ENCODE measurements at places on chromosomes 3 and 15.

DNA sequence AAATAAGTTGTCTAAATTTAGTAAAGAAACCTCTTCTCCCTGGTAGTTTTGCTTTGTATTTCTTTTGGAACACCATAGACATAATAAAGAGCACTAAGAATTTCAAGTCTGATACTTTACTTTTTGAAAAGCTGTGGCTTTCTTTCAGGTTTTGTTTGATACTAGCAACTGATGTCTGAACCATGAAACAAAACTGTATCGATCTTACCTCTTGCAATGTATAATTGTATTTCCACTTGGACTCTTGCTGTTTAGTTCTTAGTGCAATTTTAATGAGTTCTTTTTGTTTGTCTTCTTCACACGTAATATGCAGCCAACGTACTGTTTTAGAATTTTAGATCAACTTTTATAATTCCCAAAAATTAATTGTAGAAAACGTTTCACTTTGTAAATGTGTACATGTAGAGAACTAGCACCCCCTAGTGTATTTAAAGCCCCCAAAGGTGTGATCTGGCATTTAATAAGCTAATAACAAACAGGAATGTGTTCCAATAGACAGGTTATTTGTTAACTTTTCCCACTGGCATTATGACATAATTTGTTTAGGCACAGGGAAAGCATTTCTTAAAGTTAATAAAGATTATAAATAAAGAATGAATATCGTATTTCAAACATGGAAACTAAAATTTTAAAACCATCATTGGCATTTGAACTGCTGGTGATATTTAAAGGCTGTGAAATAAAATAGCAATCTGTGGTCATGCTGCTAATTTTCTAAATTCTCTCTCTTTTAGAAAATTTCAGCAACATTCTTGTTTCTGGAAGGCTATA, 289.1 kb upstream of the DNAJC19 start:
- DNase-seq = no peak

GRCh38 chr15:77021803-77022381, 27.0 kb downstream of the PSTPIP1 start:
- DNase-seq = peak; percentile 65

- no peak for DNase-seq
Observed at GRCh38 chr15:85795337-85796305, 896 bp upstream of the KLHL25 start.

DNA sequence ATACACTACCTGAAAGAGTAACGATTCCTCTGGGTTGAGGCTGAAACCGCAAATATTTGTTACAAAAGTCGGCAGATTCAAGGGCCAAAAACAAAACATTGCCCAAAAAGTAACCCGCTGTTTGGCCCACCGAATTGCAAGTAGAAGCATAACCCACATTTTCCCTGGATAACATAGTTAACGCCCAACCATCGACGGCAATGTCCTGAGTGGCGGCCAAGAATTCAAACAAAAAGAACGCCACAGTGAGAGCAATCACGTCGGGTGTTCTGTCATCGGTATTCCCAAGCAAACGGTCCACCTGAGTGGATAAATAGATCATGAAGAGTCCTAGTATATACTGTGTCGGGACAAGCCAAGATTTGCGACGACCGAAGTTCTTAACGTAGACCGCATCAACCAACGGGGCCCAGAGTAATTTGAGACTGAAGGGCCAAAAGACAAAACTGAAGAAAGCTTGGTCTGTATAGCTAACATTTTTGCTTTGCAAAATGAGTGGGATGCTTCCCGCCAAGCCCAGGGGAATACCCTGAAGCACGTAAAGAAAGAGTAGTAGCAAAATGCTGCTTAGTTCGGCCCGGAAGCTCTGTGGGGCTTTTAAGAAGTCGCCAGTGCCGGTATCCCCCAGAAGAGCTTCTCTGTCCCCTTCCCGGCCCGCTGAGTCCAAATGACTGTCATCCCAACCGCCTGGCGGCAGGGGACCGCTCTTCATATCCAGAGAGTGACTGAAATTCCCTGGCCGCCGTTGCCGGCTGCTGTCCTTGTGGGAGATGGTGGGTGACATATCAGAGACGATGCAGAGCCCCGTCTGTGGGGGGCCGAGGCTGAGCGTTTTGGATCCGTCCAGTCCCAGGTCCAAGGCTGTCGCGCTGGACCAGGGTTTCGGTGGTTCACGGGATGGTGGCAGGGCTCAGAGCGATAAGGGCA, 750 bp downstream of the SLC33A1 start:
- peak; percentile 38 for DNase-seq

GRCh38 chr15:60395276-60396011, 2.3 kb downstream of the ANXA2 start:
- no peak for DNase-seq

DNA sequence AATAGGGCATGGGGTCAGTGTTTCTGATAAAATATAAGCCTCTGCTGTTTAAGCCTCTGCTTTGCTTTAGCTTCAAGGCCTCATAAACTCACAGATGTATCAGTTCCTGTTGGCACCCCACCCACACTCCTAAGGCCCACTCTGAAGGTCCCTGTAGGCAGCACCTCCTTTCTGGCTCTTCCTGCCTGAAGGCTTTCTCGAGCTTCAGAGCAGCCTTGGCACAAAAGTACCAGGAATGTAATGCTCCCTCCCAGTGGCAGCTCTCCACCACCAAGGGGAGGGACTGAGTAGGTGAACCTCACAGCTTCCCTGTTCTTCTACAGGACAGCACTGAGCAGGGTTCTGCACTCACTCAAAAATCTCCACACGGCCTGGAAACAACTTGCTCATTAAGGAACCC, 102.2 kb downstream of the ABHD5 start:
- no peak for DNase-seq

GRCh38 chr3:186849374-186849975, 7.0 kb downstream of the ADIPOQ start:
- DNase-seq = no peak

- DNase-seq = no peak
Observed at GRCh38 chr15:98785807-98786621, 137.7 kb downstream of the IGF1R start.

DNA sequence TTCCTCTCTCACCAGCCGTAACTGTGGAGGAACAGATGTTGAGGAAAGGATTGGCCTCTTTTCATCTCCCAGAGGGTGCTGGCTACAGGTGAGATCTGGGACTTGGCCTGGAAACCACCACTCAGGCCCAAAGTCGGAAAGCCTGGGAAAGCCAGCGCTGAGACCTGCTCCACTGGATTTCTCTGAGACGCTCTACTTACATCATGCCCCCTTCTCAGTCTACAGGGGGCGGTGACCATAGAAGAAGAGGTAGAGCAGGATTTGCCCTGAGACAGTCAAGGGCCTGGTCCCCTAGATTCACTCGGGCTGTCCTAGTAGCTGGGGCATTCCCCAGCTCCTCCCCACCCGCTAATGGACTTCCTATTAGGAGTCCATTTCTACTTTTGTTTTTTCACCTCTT, 80.9 kb downstream of the C3orf38 start:
- DNase-seq = no peak

GRCh38 chr3:156035158-156035557, 85.2 kb upstream of the KCNAB1 start:
- DNase-seq = no peak

- DNase-seq = no peak
Observed at GRCh38 chr15:71736286-71736947, 73.9 kb upstream of the NR2E3 start.

GRCh38 chr3:36147934-36148558, 232.3 kb upstream of the STAC start:
- no peak for DNase-seq

DNA sequence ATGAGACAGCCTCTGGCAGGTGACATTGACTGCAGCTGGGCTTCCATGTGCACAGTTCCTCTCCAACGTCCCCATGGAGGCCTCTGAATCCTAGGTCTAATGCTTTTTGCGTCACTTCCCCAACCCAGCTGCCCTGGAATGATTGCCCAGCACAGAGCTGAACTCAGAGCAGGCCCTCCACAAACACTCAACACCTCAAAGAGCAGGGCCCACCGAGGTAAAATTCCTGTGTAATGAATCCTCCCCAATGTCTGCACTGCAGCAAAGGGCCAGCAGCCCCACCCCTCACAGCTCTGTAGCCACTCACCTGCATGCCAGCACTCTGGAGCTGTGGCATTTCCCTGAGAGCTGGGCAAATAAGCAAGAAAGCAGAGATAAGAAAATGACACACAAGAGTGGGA, 42.6 kb upstream of the DUSP7 start:
- no peak for DNase-seq

DNA sequence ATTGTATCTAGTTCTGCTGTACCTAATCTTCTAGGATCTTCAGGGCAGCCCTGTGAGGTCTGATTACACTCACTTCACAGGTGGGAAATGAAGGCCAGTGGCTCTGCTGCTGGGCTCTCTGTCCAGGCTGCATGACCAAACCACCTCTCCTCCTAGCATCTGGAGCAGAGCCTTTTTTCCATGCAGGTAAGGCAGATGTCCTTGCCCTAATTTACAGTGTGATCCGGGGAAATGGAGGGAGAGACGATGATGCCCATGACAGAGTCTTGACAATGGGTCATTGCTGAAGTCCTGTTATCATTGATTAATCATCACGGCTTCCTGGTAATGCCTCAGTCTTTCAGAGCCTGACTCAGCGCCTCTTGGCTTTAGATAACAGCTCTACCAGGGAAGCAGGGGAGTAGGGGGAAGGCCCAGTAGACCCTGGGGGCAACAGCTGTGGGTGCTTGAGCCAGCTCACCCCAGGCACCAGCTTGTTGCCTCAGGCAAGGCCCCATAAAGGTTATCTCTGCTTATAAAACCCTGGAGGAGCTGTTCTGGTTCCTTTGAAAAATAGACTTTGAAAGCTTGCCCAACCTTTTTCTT, 153.4 kb downstream of the GABRG3 start:
- no peak for DNase-seq

- no peak for DNase-seq
Observed at GRCh38 chr15:88932875-88933330, 19.7 kb upstream of the MFGE8 start.

GRCh38 chr3:160885791-160886286, 129.8 kb downstream of the PPM1L start:
- no peak for DNase-seq

GRCh38 chr15:100981086-100981485, 61.9 kb downstream of the LRRK1 start:
- DNase-seq = no peak

DNA sequence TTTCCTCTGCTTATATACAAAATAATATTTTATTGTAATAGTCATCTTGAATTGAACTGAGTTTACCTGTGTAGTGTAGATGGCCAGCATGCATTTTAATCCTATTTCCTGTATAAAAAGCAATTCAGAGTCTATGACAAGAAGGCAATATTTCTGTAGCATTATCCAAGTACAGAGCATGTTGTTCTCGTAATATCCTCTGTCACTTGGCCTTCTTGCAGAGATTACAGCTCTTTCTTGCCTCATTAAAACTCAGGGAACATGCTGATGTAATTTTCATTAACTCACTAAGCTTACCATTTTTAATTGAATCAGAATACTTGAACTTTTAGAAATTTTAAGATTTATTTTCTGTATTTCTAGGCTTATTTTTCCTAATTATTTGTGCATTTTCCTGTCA, 203.3 kb upstream of the AGTR1 start:
- no peak for DNase-seq

DNA sequence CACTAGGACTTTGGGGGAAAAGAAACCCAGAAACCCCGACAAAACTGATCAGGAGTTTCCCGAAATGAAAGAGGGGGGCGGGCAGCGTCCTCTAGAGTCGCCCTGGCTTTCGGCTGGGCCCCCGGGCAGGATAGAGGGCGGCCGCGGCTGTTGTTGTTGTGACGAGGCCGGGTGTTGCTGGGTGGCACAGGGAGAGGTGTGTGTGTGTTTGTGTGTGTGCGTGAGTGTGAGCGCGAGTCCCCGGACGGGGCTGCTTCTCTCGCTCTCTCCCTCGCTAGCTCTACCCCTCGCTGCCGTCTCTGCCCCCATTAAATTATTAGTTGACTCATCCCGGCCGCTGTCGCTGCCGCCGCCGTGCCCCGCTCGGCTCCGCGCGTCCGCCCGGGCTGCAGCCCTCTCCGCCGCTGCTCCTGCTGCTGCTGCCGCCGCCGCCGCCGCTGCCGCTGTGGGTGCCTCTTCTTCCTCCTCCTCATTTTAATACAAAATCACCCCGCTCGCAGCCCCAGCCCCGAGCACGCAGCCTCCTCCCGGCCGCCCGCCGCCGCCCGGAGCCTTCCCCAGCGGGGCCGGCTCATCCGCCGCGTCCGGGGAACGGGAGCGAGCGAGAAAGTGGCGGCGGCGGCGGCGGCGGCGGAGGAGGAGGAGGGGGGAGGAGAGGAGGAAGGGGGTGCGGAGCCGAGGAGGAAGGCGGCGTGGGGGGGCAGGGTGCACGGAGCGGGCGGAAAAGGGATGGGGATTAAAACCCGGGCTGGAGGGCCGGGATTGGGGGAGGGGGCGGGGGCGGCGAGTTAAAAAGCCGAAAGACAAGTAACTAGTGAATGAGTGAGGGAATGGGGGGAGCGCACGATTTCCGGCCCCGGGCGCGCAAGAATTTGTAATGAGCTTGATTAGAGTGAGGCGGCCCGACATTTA, at the start of gene SATB1:
SATB1 (minus strand) TSS at position 611 of the 912 bp plus-strand sequence. CDS start 4,372 bp downstream, outside the sequence.
- peak; percentile 62 for DNase-seq

- DNase-seq = no peak
Observed at GRCh38 chr3:123392368-123392767, 56.5 kb downstream of the ADCY5 start.

DNA sequence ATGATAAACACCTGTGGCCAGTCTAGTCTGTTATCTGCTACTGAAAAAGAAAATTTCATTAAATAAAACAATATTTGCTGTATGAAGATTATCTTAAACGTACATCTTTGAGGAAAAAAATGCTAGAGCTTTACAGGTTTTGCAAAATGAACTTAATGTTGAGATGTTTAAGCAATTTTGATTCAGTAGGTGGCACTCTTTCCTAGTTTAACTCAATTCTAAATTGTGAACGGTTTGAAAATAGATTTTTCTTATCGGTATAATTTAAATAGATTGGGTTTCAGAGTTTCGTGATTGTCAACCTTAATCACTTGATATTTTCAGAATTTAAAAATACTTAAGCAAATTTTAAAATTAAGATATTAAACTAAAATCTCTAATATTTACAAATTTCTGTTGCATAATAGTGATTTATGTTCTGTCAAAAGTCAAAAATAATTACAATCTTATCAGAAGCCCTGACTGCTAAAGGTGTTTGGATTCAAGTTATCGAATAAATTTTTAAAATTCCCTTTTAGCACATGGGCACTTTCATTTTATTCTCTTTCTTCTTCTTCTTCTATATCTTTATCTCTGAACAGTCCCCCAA, 7.0 kb upstream of the RNF111 start:
- no peak for DNase-seq

GRCh38 chr15:38266247-38266986, 13.8 kb downstream of the SPRED1 start:
- no peak for DNase-seq

GRCh38 chr15:32668942-32669341, 27.4 kb downstream of the SCG5 start:
- DNase-seq = no peak

DNA sequence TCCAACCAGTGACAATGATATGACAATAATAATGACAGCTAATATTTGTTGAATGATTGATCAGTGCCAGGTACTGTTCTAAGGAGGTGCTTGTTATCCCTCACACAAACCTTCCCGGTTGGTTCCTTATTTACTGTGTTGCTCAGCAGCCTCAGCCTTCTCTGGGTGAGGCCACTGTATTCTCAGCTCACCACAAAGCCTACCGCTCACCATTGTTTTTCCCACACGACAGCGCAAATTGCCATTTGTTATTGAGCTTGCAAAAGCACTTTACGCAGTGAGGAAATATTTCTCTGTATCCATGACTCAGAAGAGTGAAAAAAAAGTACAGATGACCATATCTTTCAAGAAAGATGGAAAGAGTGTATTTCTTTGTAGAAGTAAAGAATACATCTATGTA, 49.5 kb upstream of the PDZRN3 start:
- no peak for DNase-seq
